NCI-H1417 treated with DMSO at 0.1 percent for 48 hours (cell line): ENCODE measurements at places on chromosomes 12 and 14.

DNA sequence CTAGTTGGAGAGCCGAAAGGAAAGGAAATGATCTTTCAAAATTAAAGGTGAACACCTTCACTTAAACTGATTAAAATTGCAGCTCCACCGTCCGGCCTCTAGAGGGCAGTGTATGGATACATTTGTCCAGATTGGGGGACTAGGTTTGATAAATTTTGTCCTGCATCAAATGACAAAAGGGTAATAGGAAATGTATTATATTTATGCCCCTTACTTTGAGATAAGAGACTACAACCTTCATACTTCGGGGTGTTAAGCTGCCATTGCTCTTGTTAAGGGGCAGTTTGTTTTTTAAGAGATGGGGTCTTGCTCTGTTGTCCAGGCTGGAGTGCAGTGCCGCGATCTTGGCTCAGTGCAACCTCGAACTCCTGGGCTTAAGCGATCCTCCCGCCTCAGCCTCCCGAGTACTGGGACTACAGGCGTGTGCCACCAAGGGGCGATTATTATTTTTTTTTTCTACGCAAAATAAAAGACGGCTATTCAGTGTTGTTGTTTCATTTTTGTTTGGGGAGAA, 818 bp upstream of the SUOX start:
- peak; percentile 16 for DNase-seq

- no peak for DNase-seq
Measured at GRCh38 chr12:51217133-51217967, 512 bp downstream of the POU6F1 start.

GRCh38 chr12:12070674-12071656, at the start of gene BCL2L14:
Gene BCL2L14, plus strand, starts transcription at chr12:12070939. Its CDS starts 8,367 bp downstream, at chr12:12079306.
- no peak for DNase-seq

DNA sequence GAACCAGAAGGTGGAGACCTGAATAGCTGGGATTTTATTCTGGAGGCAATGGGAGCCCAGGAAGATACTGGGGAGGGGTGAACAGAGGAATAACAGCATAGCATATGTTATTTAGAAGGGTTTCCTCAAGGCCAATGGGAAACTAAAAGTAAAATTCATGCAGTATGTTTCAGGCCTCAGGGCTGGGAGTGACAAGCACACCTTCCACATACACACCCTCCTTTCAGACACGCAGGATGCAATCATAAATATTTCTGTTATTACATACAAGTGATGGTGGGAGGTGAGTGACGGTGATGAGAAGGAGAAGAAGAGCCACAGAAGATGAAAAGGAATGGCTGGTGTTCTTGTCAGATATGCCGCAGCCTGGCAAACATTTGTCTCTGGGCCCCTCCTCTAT, 106.1 kb upstream of the FLRT2 start:
- no peak for DNase-seq

- DNase-seq, result no peak
Measured at GRCh38 chr14:61622051-61622450, 73.3 kb upstream of the HIF1A start.

DNA sequence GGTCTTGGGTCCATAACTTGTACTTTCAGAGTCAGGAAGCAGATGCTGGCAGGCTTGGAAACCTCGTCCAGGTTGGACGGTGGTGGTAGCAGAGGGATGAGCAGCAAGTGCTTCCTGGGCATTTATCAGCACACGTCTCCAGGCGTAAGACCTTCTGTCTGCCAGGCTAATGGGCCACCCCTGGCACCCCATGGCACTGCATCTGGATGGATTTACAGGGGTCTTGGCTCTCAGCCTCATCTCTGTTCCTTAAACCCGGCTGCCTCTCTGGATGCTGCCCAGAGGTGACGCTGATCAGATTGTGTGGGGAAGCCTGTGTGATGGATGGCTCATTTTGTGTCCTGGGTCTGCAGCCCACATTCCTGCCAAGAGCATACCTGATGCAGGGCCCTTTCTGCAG, 145.1 kb downstream of the TSPAN9 start:
- no peak for DNase-seq

GRCh38 chr12:111304642-111305071, 64.2 kb downstream of the PHETA1 start:
- DNase-seq, result no peak

DNA sequence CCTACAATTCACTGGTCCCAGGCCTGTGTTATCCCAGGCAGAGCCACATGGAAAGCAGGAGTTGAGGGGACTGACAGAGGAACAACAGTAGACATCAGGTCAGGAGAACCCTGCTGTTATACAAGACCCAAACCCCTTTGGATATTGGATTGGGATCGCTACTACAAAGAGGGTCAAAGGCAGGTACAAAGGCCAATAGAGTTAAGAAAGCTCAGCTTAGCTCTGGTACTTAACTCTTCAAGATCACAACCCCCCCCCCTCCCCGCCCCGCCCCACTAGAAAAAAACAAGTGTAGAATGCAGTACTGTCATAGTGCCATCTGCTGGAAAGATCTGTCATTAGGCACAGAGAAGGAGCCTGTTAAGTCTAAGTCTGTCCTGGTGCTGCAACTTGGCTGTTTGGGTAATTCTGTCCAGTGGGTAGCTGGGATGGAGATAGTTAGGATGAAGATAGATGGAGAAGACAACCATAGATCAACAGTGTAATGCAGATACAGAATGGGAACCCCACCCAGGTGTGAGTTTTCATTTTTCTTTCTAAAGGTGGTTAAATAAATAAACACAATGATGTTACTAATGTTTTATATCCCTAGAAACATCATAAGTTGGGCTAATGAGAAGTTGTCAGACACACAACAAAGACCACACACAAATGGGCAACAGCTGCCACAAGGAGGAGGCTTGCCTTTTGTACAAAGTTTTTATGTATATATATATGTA, 17.2 kb downstream of the REM2 start:
- peak; percentile 1 for DNase-seq

GRCh38 chr12:92292016-92292415, 146.4 kb upstream of the BTG1 start:
- no peak for DNase-seq

DNA sequence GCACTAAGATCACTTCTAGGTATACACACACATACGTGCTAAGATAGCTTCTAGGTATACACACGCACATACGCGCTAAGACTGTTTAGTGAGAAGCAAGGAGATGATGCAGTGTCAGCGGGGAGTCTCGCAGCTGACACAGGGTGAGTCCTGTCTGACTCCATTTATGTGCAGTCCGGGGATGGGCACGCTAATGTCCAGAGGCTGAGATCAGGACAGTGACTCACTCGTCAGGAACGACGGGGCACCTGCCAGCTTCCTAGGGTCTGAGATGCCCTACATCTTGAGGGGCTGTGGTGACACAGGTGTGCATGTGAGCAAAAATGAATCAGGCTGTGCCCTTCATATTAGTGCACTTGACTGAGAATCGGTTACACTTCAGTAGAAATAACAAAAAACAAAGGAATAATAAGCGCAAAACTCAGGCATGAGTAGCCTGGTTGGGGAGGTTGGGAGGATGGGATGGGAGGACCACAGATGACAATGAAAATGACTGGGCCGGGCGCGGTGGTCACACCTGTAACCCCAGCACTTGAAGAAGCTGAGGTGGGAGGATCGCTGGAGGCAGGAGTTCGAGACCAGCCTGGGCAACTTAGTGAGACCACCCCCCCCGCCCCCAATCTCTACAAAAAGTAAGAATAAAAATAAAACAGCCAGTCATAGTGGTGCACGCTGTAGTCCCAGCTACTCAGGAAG, 29.1 kb upstream of the ULK1 start:
- no peak for DNase-seq

GRCh38 chr14:104678901-104679705, 10.3 kb upstream of the INF2 start:
- no peak for DNase-seq

- peak; percentile 76 for DNase-seq
Measured at GRCh38 chr12:110449799-110450497, at the start of gene ARPC3. Gene ARPC3, minus strand, starts transcription at chr12:110450337. Its CDS starts 77 bp downstream, at chr12:110450260.

DNA sequence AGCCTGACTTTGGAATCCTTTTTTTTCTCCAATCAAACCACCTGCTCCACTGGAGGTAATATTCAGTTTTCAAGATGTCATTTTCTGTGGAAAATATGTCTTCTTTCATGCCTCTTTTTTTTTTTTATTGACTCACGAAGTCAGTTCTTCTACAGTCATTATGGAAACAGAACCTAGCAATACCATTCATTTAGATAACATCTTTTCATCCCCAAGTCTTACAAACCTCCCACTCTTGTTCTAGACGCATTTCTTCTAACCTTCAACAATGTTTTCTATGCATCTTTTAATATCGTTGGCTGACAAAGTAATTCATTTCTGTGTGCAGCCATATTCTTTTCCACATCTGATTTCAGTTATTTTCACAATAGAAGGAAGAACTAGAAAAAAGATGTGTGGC, 474.3 kb upstream of the CCDC196 start:
- DNase-seq, result no peak

- DNase-seq, result peak; percentile 35
Measured at GRCh38 chr14:90381999-90382451, 14.8 kb upstream of the CALM1 start.

DNA sequence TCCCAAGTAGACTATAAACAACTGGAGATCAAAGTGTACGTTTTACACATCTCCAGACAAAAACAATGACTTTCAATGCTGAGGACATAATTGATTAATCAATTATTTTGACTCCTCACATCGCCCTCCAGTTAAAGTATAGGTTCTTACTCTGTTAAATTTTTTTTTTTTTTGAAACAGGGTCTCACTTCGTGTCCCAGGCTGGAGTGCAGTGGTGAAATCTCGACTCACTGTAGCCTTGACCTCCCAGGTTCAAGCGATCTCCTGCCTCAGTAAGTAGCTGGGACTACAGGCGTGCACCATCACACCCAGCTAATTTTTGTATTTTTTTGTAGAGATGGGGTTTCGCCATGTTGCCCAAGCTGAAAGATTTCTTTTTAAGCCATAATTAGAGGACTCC, 938 bp upstream of the CCNB1IP1 start:
- DNase-seq, result no peak

- no peak for DNase-seq
Measured at GRCh38 chr12:49366096-49366651, 1.1 kb upstream of the SPATS2 start.

DNA sequence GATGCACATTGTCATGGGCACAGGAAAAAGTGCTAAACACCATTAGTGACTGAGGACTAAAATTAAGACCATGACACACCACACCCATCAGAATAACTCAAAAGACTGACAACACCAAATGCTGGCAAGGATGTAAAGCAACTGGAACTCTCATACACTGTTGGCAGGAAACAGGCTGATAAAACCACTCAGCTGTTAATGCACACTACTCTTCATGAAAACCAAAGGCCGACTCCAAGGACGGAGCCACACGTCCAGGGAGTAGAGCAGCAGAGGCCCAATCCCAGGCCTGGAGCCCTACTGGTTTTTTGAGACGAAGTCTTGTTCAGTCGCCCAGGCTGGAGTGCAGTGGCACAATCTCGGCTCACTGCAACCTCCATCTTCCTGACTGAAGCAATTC, 6.4 kb downstream of the RAD52 start:
- DNase-seq, result no peak

- no peak for DNase-seq
Measured at GRCh38 chr12:42283739-42284138, 42.2 kb downstream of the ZCRB1 start.

DNA sequence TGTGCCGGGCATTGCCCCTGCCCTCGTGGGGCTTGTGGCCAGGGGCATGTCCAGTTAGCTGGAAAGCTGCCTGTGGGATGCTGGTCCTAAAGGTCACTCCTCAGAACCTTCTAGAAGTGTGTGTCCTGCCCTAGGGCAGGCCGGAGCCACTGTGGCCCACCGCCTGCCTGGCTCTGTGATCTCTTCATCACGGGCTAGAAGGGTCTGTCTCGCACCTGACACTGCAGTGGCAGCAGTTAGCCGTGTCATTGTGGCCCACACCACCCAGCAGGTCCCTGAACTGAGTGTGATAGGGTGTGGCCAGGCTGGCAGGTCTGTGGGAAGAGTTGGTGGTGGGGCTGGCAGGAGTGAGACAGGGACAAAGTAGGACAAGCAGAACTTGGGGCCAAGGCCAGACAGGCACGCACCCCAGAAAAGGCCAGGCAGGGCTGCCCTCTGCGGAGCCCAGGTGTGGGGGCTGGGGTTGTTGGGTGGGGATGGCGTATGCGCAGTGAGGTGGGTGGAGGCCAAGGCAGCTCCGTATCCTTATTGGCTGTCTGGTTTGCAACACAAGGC, 41.2 kb downstream of the ADGRD1 start:
- no peak for DNase-seq

DNA sequence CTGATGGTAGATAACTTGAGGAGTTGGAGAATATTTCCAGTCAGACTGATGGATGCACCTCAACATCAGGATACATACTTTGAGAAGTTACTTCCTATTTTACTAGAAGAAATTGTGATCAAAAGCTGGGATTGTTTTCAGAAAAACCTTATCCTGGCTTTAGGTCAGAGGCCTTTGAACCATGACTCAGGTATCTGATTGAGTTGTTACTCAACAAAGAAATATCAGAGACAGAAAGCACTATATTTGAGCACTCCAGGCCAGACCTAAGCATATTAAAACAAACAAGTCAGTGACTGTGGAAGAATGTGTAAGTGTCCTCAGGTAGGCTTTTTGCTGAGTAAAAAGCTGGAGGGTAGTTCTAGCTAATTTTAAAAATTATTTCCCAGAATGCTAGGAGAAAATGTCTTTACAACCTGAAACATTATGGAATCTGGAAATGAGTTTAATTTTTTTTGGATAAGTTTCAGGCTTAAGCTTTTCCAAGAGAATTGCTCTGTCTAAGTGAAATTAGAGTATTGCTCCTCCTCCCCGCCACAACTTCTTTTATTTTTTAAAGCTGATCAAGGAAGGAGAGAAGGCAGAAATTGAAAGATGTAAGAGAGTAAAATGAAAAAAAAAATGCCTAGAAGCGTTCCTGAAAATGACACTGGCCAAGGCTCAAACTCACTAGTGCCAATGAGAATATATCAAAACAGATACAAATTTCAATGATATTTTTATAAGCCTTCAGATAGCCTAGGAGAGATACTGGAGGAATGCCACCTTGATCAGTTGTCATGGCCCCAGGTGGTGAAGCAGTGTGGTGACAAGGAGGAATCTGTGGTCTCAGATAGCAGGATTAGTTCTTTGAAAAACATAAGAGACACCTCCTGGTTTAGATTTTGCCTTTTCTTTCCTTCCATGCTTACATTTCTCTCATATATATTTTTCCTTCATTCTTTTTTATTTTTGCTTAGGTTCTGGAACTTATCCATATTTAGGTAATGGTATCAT, 790.3 kb downstream of the TMTC2 start:
- DNase-seq, result no peak
